ENCODE measurements at places on chromosomes 4 and X.

DNA sequence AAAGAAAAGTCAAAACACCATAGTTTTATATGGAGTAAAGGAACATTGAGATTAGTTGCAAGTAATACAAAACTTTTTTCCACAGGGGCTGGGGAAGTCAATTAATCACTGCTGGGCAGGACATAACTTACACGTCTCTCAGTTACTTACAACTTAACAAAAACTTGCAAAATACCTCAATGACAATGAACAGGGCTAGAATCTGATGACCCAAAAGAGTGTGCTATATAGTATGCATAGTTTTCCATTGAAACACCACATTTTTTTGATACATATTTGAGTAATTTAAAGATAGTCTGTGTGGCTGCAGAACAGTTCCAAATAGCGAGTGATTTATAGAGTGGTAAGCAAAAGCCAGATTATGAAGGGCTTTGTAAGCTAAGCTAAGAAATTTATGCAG is 172.3 kb upstream of the TRPC5 start:
- no peak for DNase-seq

DNA sequence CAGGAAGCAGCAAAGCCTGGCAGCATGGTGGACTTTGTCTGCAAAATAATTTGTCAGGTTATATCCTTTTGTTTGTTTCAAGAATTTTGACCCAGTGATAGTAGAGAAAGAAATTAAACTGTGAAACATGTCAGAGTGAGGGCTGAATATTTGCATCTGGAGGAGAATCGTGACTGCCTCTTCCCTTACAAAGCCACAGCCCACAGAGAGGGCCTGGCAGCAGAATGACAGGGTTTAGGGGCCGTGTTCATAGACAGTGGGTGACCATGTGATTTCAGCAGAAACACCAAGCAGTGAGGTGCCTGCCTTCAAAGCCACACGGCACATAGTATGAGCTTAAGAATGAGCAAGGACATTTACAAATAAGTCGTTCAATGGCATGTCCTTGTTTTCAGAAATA is 24.4 kb upstream of the PLAC8 start:
- DNase-seq: no peak

GRCh38 chr4:114890773-114891172 is 222.6 kb downstream of the NDST4 start:
- no peak for DNase-seq

DNA sequence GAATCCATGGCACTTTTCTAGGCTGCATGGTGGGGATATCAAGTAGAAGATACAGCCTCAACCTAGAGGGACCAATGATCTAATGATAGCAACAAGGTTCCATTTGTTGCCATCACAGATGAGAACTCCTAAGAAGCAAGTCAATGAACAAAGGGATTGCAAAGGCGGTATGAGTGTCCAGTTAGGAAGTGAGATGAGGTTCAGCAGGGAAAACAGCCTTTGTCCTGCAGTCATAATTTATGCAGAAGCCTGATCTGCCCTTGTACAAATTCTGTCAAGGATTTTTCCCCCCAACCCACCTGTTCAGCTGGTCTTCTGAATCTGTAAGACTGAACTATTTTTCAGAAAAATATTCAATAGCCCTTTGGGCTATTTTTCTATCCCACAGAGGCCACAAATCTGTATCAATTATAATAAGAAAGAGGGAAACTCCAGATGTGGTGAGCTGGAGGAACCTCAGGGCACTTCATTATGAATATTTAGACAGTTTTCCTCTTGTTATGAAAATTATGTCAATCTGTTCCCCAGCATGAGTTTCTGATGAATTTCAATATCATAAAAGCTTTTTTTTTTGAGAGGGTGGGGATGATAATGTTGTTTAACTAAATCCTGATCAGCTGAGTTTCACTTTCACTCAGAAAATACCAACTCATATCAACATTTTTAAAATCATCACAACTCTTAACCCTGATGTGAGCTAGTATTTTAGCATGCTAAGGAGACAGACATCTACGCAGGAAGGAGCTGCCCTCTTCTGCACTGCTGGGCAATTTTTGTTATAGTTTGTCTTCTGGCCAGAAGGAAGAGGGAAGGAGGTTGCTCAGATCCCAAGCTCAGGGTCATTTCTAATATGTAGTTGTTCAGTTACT is 127.2 kb upstream of the MAP3K15 start:
- no peak for DNase-seq

DNA sequence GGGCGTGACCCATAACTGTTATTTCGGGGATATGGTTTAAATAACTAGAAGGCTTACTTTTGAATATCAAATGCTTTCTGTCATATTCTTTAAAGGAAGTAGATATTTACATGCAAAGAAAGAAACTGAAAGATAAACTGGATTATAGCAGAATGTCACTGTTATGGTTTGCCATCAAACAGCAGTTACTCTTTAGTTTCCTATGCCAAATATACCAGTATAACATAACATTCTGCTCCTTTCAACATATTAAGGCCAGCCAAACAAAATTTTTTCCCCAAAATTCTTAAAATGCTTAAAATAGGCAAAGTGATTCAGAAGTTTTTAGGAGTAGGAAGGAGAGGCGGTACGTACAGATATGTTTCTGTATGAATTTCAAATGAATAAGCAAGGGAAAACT is 27.0 kb downstream of the KDM6A start:
- DNase-seq: no peak

DNA sequence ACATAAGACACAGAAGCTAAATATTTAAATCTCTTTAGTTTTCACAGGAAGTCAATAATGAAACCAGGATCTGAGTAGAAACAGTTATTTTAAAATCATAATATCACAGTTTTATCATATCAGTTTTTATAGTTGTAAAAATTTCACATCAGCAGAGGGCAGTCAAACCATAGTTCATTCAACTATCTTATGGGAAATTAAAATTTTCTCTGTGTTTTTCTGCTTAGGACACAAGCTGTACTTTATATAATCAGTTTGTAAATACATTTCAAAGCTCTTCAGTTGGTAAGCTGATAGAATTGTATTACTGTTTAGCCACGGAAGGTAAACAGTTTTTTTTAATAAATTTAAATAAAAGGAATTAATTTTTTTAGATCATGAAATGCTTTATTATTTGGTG is 204.8 kb upstream of the NUDT6 start:
- no peak for DNase-seq

- DNase-seq: no peak
These were observed 48.6 kb upstream of the AMELX start for GRCh38 chrX:11244636-11245035.

DNA sequence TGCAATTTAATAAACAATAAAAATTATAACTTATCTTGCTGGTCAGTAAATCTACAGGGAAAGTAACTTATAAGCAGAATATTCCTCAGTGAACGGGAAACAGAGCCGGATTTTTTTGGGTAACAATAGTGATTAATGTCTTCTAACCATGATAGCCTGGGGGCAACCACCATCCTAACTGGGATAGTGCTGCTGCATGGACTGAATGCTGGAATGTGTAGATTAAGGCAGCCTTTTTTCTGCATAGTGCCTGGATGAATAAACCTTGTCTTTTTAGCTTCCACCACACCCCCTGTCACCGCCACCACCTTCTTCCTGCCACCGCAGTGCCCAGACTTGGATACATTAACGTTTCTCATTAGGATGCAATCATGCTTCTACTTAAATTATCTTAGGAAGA is 83.6 kb upstream of the LNX1 start:
- no peak for DNase-seq

- no peak for DNase-seq
These were observed 313.6 kb upstream of the DDX53 start for GRCh38 chrX:22686138-22686541.

- DNase-seq: no peak
These were observed 16.2 kb downstream of the GATB start for GRCh38 chr4:151744614-151745013.

DNA sequence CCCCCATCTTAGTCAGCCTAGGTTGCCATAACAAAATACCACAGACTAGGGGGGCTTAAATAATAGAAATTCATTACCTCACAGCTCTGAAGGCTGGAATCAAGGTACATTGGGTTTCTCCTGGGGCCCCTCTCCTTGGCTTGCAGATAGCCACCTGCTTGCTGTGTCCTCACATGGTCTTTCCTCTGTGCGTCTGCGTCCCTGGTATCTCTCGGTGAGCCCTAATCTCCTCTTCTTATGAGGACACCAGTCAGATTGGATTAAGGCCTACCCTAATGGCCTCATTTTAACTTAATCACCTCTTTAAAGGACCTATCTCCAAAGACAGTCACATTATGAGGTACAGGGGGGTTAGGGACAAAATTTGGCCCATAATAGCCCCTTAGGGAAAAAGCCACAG is 98.0 kb downstream of the SH3KBP1 start:
- no peak for DNase-seq

DNA sequence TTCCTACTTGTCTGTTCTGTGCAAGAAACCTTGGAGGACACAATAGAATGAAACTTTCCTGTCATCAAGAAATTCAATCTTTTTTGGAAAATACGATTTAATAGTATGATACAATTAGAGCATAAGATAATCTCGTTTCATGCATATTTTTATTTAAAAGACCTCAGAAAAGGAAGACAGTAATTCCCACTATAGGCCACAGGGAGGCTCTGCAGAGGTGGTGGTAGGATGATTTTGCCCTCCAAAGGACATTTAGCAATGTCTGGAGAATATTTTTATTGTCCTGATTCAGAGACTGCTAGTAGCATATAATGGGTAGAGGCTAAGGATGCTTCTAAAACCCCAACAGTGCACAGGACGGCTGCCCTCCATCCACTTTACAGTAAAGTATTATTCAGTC is 68.7 kb downstream of the PAK3 start:
- DNase-seq: no peak

- no peak for DNase-seq
These were observed 242.7 kb upstream of the WDFY3 start for GRCh38 chr4:85209161-85209560.

DNA sequence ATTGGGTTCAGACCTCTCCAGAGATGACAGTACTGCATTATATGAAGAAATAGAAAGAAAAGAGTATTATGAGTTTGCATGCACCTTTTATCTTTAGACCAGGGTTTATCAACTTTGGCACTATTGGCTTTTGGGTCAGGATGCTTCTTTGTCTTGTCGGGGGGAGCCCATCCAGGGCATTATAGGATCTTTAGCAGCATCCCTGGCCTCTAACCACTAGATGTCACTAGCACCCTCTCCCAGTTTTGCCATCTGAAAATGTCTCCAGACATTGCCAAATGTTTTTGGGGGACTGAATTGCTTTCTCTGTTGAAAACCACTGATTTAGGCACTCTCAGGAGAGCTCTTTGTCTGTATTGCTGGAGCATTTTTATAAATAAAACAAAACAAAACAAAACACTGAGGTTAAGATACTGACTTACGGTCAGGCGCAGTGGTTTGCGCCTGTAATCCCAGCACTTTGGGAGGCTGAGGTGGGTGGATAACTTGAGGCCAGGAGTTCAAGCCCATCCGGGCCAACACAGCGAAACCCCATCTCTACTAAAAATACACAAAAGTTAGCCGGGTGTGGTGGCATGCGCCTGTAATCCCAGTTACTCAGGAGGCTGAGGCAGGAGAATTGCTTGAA is 23.6 kb downstream of the CA5B start:
- no peak for DNase-seq

DNA sequence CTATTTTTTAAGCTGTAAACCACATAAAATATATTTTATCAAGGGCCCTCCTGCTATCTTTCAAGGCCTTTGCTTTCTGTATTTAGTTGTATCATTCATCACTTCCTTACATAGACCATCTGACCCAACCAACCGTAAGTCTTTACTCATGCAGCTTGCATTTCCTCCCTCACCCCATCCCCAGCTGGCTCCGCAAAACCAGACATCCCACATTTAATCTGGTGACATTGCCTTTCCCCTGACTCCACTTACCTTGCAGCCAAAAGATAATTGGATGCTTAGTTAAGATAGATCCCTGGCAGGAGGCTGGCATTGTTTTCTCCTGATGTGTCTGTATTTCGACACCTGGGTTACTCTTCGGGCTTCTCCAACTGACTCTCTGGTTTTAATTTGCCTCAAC is 183.7 kb upstream of the LDB2 start:
- no peak for DNase-seq

- no peak for DNase-seq
These were observed 52.6 kb downstream of the RNF150 start for GRCh38 chr4:141080668-141081067.

DNA sequence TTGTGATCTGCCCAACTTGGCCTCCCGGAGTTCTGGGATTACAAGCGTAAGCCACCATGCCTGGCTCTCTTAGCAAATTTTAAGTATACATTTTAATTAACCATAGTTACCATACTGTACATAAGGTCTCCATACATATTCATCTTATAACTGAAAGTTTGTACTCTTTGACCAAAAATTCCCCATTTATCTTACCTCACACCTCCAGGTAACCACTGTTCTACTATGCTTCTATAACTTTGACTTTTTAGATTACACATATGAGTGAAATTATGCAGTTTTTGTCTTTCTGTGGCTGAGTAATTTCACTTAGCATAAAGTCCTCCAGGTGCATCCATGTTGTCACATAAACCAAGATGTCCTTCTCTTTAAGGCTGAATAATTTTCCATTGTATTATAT is 17.4 kb downstream of the C4orf51 start:
- no peak for DNase-seq

- DNase-seq: no peak
These were observed 564 bp downstream of the FAM149A start for GRCh38 chr4:186104890-186105646.

DNA sequence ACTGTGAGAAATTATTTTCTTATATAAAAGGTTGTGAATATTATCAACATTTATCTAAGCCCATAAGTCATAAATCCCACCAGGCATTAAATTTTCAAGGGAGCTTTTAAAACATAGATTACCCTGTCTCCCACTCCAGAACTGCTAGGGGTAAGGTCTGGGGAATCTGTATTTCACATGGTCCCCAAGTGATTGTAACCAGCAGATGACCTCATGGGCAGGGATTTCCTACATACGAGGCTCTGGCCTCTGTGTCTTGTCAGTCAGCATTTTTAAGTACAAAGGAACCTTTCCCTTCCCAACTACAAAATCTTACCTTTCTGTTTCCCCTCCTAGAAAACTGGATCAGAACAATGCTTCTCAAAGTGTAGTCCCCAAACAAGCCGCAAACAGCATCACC is 188.6 kb downstream of the TSPAN5 start:
- DNase-seq: no peak

DNA sequence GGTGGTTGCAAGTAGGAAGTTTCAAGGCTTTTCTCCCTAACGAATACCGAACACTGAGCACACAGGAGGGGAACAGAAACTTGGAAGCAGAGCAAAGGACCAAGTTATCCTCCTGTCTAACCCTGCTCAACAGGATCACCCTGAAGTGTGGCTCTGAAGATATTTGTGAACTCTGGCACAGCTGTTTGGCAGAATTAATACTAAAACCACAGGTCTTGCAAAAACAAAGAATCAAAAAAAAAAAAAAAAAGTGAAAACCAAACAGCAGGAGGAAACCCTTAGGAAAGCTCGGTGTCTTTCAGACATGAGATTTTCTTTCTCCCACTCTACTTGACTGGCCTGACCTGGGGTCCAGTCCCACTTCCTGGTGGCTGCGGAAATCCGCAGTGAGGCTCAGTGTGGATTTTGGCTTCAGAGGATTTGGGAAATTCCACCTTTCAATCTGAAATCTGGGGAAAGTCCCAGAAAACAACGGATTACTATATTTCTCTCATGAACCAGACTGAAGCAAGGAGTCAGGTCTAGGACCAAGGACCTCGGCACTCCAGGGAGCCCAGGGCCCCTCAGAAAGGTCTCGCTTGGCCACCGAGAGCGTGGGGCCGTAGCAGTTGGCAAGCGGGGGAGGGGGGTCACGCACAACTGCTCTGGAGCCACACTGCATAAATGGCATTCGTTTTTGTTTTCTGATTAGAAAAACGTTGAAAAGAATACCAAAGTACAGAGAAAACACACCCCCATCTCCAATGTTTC is 867 bp downstream of the TIFA start:
- peak; percentile 87 for DNase-seq

GRCh38 chrX:137171626-137172025 is 137.8 kb upstream of the GPR101 start:
- DNase-seq: no peak
